ENCODE measurements at places on chromosomes 13 and 19. TPM values are rescaled to one million over a fixed set of nuclear protein-coding genes. Genes with fewer than 3 reads are reported as not detected.

The RDH8 gene
- total RNA-seq = not detected

GRCh38 chr19:55638864-55639359 is 1.9 kb upstream of the ZNF580 start:
- DNase-seq = peak; percentile 4
- peaks cover 11% of the 10 kb centered on the region for H3K4me1 ChIP-seq
- H3K4me3 ChIP-seq = no peak overlapping the region
- H3K27me3 ChIP-seq = no peaks in the 10 kb centered on the region

- no peaks in the 10 kb centered on the region for H3K27me3 ChIP-seq
- H3K36me3 ChIP-seq = no peaks in the 10 kb centered on the region
- H3K4me1 ChIP-seq = no peaks in the 10 kb centered on the region
- H3K4me3 ChIP-seq = no peak overlapping the region
- no peak overlapping the region for H3K27ac ChIP-seq
- no peak for DNase-seq
Measured at GRCh38 chr13:93201992-93202558, 24.5 kb upstream of the GPC6 start.

- H3K4me3 ChIP-seq = no peak overlapping the region
- no peak for DNase-seq
- H3K4me1 ChIP-seq = no peaks in the 10 kb centered on the region
- H3K36me3 ChIP-seq = no peaks in the 10 kb centered on the region
- peak overlapping the region; percentile 33 for H3K27ac ChIP-seq
Measured at GRCh38 chr19:43265664-43266025, 3.7 kb downstream of the PSG9 start.

DNA sequence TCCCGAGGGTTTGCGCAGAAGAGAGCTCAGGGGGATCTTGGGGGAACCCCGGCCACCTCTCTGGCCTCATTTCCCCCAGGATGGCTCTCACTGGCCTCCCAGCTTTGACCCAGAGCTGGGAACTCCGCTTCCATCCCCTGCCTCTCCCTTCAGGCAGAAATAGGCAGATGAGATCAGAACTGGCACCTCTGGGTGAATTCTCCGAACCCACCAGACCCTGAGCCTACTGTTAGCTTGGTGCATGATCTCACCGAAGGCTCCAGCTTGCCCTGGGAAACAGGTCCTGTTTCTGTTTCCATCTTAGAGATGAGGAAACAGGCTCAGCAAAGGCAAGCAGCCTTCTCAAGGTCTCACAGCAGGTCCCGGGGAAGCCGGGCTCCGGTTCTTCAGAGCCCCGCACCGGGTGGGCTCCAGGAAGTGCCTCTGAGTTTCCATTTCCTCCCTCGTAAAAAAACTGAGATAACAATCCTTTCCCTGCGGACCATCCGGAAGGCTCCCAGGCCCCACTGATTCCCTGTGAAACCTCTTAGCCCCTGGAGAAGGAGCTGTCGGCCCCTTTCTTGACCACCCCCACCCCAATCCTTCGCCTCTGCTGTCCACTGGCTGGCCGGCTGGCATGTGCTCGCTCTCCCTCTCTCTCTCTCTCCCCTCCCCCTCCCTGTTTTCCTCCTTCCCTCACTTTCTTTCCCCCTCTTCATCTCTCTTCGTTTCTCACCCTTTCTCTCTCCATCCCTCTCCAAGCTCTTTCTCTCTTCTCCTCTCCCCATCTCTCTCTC is 2.1 kb downstream of the NECTIN2 start:
- no peaks in the 10 kb centered on the region for H3K27me3 ChIP-seq
- H3K36me3 ChIP-seq = no peaks in the 10 kb centered on the region
- H3K27ac ChIP-seq = peak overlapping the region; percentile 99
- H3K4me1 ChIP-seq = peaks cover 6% of the 10 kb centered on the region
- no peak for DNase-seq
- H3K4me3 ChIP-seq = peak overlapping the region; percentile 92

- H3K4me3 ChIP-seq = no peak overlapping the region
- H3K36me3 ChIP-seq = no peaks in the 10 kb centered on the region
- H3K27ac ChIP-seq = no peak overlapping the region
- no peaks in the 10 kb centered on the region for H3K27me3 ChIP-seq
- no peaks in the 10 kb centered on the region for H3K4me1 ChIP-seq
Measured at GRCh38 chr13:25085125-25085742, 10.7 kb upstream of the PABPC3 start.

DNA sequence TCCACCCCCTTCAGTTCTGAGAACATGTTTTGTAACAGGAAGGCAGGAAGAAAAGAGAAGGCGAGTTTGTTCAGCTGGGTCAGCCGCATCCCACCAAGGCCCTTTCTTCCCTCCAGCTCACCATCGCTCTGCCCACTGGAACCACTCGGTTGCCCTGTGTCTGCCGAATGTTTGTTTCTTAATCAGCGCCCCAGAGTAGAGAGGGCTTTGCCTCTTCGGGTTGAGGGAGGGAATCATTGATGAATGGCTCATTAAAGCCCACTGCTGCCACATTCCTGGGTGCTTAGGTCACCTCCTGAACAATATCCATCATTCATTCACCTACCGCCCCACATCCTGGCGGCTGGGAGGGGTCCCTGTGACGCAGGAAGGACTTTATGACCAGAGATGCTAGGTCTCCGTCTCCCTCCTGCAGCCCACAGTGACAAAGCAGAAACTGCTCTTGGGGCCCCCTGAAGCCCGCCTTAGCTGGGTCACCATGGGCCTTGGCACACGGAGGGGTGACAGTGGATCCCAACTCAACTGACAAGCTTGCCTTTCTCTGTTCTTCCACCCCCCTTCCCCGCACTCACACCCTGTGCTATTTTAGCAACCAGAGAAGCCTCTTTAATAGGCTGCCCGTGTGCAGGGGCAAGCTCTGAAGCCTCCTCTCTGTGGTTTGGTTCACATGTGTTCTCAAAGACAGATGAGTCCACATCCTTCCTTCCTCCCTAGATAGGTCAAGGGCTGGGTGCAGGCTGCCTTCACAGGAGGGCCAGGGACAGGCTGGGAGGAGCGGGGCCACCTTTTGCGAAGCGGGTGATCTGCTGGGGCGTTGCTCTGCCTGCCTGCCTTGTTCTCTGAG is 46.2 kb downstream of the ACTN4 start:
- no peaks in the 10 kb centered on the region for H3K4me1 ChIP-seq
- no peak overlapping the region for H3K4me3 ChIP-seq
- H3K27ac ChIP-seq = peak overlapping the region; percentile 80
- peaks cover 3% of the 10 kb centered on the region for H3K36me3 ChIP-seq
- DNase-seq = no peak

DNA sequence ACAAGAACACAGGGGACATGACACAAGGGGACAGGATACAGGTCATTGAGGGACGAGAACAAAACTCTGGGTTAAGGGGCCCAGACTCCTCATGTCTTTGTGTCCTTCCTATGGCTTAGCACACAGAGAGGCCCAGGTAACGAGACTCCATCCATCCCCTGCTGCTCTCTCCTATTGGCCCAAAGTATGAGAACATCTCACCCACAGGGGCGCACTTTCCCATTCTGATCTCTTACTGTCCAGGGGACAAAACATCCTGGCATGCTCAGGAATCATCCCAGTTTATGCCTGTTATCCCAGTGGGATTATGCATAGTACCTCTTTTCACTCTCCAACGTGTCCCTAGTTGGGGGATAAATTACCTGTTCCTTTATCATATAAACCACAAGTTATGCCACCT is 19.2 kb downstream of the C13orf42 start:
- no peak overlapping the region for H3K27ac ChIP-seq
- H3K36me3 ChIP-seq = no peaks in the 10 kb centered on the region
- H3K27me3 ChIP-seq = no peaks in the 10 kb centered on the region

- H3K27ac ChIP-seq = no peak overlapping the region
- DNase-seq = no peak
- H3K4me1 ChIP-seq = no peaks in the 10 kb centered on the region
- no peaks in the 10 kb centered on the region for H3K36me3 ChIP-seq
- no peak overlapping the region for H3K4me3 ChIP-seq
Measured at GRCh38 chr19:13082192-13083007, 20.3 kb downstream of the LYL1 start.

- no peak overlapping the region for H3K4me3 ChIP-seq
- H3K4me1 ChIP-seq = peaks cover 10% of the 10 kb centered on the region
- DNase-seq = no peak
- H3K27ac ChIP-seq = no peak overlapping the region
- H3K27me3 ChIP-seq = no peaks in the 10 kb centered on the region
Measured at GRCh38 chr13:20719783-20720182, 16.3 kb downstream of the IL17D start.

The BRME1 gene
- total RNA-seq = 4.1 TPM

The RNF17 gene
- total RNA-seq = not detected

- H3K36me3 ChIP-seq = no peaks in the 10 kb centered on the region
- H3K4me1 ChIP-seq = no peaks in the 10 kb centered on the region
- no peak for DNase-seq
- H3K27me3 ChIP-seq = no peaks in the 10 kb centered on the region
- no peak overlapping the region for H3K27ac ChIP-seq
Measured at GRCh38 chr19:38047641-38048040, 140.6 kb downstream of the SIPA1L3 start.
